ENCODE measurements at places on chromosomes 4 and X.
A peak's percentile ranks its signal among the peaks of the same experiment; 100 is the strongest.

DNA sequence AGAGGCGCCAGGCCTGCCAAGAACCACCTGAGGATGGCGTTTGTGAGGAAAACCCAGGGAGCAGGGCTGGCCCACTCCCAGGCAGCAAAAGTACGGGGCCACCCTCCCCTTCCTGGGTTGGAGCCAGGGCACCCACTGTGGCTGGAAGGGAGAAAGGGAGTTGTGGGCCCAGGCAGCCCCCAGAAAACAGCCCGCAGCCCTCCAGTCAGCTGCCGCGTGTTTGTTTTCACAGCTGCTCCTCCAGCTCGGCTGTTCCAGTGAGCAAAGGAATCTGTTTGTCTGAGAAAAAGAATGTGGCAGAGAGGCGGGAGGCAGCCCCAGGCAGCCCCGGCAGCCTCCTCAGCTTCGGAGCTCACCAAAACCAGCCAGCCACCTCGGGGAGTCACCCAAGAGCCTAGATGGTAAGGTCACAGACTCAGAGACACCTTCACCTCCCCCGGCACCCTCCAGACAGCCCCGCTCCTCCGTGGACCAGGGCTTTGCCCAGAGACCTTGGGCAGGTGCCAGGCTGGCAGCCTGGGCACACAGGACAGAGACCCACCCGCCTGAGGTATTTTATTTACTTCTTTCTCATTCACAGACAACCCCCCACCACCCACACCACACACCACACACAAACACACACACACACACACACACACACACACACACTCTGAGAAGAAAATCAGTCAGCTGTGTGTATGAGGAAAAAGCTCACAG, 338.1 kb downstream of the BCOR start:
- peak; percentile 25 for DNase-seq

DNA sequence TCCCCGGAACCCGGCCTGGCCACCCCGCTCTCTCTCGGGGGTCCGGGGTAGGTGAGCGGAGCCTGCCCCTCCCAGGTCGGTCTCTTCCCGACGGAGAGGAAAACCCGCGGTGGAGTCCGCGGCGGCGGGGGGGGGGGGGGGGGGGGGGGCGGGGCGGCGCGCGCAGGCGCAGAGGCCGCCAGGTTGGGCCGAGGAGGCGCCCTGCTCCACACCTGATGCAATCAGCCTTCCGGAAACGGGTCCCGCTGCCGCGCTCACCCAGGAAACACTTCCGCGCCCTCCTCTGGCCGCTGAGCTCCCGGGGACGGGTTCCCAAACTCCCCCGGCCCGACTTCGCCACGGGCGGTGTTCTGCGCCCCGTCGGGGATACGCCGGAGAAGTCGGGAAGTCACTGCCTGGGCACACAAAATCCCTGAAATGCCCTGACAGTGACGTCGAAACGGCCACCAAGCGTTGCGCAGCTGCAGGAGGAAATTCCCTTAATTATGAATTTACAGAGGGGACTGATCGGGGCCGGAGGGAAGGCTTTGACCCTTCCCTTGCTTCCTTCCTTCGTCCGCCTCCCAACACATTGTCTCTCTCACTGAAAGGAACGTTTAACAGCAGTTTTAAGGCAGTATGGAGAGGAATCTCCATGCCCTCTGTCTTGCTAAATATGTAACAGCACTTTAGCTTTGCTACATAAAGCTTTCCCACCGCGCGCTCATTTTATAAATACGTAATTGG, 2.1 kb upstream of the APBB2 start:
- peak; percentile 79 for DNase-seq

GRCh38 chrX:110989447-110989846, 106.5 kb upstream of the PAK3 start:
- DNase-seq = no peak

GRCh38 chrX:149074398-149074797, 430.7 kb downstream of the IDS start:
- peak; percentile 48 for DNase-seq

- DNase-seq = no peak
These were observed 15.5 kb downstream of the SMIM10L2A start for GRCh38 chrX:135436966-135437866.

DNA sequence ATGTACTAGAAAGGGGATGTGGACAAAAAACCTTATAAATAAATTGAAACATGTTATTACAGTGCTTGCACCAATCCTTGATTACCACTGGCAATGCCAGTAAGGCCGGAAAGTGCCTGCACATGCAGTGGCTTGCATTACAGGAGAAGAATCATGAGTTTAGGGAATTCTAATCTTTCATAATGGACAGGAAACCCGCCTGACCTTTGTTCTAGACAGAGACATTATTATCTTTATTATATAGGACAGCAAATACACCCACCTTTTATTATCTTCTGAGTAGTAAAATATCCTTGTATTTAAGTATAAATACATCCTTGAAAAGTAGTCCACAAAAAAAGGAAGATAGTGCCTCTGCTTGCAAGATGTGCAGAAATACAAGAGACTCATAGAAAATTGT, 379.9 kb upstream of the LCORL start:
- DNase-seq = peak; percentile 23

GRCh38 chr4:78971326-78971725, 32.1 kb upstream of the PAQR3 start:
- DNase-seq = no peak

DNA sequence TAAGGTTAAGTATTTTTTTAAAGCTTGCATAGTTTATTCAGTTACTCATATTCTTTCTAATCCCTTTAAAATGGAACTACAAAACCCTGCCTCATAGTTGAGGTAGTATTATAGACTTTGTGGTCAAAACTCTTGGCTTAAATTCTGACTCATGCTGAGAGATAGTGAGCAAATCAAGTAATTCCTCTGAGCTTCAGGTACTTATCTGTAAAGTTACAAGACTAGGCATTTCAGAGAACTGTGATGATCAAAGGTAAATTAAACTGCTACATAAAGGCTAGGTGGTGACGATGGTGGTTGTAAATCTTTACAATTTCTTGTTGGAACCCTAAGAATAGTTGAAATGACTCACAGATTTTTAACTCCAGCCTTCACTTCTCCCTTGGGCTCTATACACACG, 3.2 kb upstream of the CLOCK start:
- DNase-seq = peak; percentile 92

DNA sequence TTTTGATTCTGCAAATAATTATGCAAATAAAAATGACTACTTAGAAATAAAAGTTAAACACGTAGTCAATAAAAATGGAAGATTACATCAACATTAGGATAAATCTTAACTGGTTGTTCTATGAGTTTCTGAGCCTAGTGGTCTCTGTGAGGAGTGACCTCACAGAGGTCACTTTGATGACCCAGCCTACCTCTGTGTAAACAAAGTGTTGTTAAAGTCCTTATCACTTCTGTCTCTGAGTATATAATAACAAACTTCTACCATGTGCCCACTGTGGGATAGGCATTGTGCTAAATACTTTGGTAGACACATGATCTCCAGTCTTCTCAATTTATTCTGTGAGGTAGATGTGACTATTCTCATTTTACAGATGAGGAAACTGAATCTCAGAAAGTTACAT, 85.4 kb downstream of the PDE5A start:
- DNase-seq = no peak

DNA sequence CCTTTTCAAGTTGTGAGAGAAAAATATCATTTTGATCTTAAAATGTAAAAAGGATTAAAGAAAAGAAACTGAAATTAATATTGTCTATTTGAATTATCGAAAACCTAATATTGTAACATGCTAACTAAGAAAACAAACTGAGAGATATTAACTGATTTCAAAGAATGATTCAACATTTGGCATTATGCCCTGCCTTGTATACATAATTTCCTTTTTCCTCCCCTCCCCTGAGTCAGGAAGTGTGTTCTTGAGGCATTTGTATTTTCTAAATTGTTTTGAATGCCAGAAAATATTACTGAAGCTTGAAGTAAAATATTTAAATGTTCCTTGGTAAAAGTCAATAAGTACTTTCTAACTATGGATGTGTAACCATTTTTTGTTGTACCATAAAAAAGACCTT, 49.4 kb downstream of the RPS6KA3 start:
- DNase-seq = peak; percentile 68

DNA sequence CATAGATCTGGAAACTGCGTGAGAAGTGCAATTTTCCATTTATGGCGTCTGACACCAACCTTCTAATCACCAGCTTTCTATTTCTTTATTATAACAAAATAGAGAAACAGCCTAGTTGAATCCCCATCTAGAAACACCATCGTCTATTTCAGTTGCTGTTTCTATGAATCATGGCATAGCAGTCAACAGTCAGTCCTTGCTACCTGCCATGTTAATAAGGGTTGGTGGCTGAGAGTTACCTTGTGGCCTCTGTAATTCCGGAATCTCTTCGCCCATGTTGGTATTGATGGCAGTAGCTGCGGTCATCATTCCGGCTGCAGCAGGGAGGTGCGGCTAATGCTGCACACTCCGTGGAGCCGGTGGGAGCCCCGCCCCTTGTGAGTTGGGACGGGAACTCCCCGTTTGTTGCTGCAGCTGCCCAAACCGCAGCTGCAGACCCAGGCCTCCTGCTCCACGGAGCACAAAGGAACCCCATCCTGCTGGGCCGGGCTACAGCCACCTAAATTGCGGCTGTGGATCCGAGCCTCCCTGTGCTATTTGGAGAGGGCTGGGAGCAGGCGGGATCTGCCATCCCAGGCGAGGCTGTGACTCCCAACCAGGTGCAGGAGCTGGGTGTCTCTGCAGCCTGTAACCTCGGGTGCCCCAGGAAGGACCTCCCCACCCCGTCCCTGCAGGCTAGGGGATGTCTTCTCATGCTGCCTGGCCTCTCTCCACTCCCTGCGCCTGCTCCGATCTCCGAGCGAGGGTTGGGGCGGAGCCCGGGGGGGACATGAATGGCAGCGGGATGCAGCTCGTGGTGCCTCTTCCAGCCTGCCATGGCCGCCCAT, 115.4 kb upstream of the STK26 start:
- DNase-seq = no peak

DNA sequence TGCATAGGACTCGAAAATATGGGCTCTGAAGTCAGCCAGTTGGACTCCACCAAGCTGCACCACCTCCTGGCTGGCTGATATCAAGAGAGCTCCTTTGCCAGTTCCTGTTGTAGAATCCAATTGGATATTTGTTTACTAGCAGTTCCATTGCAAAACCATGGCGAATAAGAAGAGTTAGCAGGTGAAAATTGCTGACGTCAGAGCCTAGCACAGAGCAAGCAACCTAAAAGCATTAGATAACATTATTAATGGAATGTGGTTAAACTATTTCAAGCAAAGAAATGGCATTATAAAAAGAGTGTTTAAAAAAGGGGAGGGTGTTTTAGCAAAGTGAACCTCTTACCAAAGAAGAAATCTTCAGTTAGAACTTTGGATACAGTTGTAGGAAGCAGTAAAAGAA, 1816.3 kb upstream of the TENM3 start:
- no peak for DNase-seq

GRCh38 chr4:167020410-167020809, 213.9 kb downstream of the SPOCK3 start:
- DNase-seq = peak; percentile 34

DNA sequence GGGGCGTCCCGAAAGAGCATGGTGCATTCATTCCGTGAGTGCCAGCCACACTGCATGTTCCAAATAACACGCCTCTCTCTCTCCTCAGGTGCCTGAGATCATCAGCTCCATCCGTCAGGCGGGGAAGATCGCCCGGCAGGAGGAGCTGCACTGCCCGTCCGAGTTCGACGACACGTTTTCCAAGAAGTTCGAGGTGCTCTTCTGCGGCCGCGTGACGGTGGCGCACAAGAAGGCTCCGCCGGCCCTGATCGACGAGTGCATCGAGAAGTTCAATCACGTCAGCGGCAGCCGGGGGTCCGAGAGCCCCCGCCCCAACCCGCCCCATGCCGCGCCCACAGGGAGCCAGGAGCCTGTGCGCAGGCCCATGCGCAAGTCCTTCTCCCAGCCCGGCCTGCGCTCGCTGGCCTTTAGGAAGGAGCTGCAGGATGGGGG, 54.2 kb downstream of the PTTG2 start:
- DNase-seq = no peak

GRCh38 chr4:7419961-7420660, 14.6 kb downstream of the PSAPL1 start:
- DNase-seq = no peak

GRCh38 chr4:7402526-7402925, 32.2 kb downstream of the PSAPL1 start:
- DNase-seq = peak; percentile 8

GRCh38 chr4:187204389-187204918, 480.8 kb upstream of the FAT1 start:
- peak; percentile 65 for DNase-seq

GRCh38 chr4:137707102-137707620, 174.9 kb upstream of the PCDH18 start:
- no peak for DNase-seq

GRCh38 chr4:78218260-78218659, 161.1 kb downstream of the FRAS1 start:
- no peak for DNase-seq

GRCh38 chrX:8254401-8254800, 83.3 kb upstream of the VCX2 start:
- no peak for DNase-seq

DNA sequence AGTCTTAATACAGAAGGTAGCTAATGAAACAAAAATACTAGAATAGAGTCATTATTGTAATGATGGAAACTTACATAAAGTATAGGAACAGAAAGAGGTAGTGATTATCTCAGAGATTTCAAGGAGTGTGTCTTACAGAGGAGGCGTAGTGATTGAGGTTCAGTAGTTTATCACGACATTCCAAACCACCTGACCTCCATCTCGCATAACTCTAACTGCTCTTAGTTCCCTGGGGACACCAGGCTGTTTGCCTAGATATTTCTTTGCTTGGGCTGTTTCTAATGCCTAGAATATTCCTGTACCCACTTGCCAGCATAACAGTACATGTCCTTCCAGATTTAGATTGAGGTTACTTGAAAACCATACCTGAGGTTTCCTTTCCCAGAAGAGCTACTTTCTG, 29.1 kb downstream of the STAG2 start:
- DNase-seq = no peak

DNA sequence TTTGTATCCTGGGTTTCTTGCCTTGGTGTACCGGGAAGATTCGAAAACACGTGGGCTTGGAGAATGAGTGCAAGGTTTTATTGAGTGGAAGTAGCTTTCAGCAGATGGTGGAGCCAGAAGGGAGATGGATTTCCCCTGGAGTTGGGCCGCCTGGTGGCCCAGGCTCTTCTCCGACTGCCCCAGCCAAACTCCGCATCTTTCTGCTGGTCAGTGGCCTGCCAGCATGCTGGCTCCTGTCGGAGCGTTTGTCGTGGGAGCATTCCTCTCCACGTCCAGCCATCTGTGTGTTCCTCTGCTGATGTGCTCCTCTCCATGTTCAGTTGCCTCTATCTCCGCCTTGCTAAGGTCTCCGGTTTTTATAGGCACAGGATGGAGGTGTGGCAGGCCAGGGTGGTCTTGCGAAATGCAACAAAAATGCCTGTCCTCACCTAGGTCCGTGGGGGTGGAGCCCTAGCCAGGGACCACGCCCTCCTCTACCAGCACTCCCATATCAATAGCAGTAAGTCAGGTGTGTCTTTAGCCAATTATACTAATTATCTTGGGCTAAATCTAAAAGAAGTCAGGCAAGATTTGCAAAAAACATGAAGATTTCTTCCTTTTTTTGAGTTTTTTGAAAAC, 745.8 kb upstream of the AMOT start:
- no peak for DNase-seq

DNA sequence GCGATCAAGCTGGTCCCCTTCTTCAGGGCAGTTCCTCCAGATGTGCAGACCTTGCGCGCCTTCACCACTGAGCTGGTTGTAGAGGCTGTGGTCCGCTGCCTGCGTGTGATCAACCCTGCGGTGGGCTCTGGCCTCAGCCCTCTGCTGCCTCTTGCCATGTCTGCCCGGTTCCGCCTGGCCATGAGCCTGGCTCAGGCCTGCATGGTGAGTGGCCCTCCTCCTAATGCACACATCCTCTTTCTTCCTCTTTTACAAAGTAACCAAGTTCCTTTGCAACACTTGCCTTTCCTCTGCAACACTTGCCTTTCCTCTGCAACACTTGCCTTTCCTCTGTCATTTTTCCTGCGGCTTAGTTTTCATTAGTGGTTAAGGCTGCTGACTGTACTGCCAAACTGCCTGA, 1.8 kb downstream of the CCDC22 start:
- no peak for DNase-seq

Data from epithelial cell of esophagus (primary cell).